ENCODE measurements at places on chromosomes 13 and 19. TPM values are rescaled to one million over a fixed set of nuclear protein-coding genes. Genes with fewer than 3 reads are reported as not detected.

GRCh38 chr13:46345398-46345797 lies 41.7 kb downstream of the RUBCNL start:
- DNase-seq, result no peak

- DNase-seq, result no peak
These were observed 1414.6 kb upstream of the MIR17HG start for GRCh38 chr13:89932902-89933301.

- no peak for DNase-seq
These were observed 72.5 kb downstream of the LIG4 start for GRCh38 chr13:108142702-108143436.

The PLEKHF1 gene
- 17.4 TPM for total RNA-seq

- no peak for DNase-seq
These were observed 51.6 kb downstream of the SACS start for GRCh38 chr13:23381866-23382265.

- DNase-seq, result no peak
These were observed 111.6 kb downstream of the RGCC start for GRCh38 chr13:41568972-41569351.

GRCh38 chr13:57345526-57345925 lies 178.5 kb downstream of the PRR20E start:
- DNase-seq, result no peak

- no peak for DNase-seq
These were observed 58.7 kb downstream of the DPY19L3 start for GRCh38 chr19:32464279-32464678.
